CD8-positive, alpha-beta memory T cell (primary cell): ENCODE measurements at places on chromosomes 1 and 21. TPM values are rescaled to one million over a fixed set of nuclear protein-coding genes. Genes with fewer than 3 reads are reported as not detected.

GRCh38 chr1:207808322-207808705, 56.5 kb downstream of the CD46 start:
- H3K27ac ChIP-seq = no peak overlapping the region
- no peaks in the 10 kb centered on the region for H3K27me3 ChIP-seq
- DNase-seq = no peak
- H3K36me3 ChIP-seq = peaks cover 64% of the 10 kb centered on the region
- H3K4me1 ChIP-seq = peaks cover 41% of the 10 kb centered on the region
- no peak overlapping the region for H3K4me3 ChIP-seq

DNA sequence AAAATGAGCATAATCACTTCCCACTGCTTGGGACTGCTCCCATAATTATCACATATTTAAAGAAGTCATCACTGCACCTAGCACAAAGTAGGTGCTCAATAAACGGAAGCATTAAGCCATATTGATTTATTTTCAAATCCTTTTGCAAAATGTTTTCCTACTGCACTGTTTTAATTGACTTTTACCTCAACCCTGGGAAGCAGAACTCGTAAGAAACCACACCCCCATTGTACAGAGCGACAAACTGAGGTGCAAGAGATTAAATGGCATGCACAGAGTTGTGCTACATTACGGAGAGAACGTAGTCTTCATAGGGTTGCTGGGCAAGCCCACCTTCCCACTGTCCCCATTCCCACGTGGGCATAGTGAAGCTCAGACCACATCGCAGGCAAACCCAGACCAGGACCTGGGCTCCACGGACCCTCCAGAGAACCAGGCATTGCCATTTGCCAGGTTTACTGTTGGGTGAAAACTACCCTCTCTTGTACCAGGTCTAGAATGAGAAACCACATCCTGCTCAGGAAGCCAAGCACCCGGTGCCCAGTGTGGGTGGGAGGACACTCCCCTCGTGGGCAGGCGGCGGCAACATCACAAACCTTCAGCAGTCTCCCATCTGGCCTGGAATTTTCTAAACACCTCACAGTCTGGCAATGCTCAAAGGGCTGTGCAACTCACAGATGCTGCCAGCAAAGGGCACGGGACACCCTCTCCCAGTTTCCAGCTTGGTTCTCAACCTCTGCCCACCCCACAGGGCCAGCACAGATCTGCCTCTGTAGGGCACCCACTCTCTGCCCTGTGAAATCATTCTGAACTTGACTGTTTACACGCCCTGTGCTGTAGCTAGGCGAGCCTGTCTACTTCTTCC, 8.2 kb downstream of the IFFO2 start:
- peak overlapping the region; percentile 57 for H3K4me3 ChIP-seq
- no peaks in the 10 kb centered on the region for H3K27me3 ChIP-seq
- peak; percentile 68 for DNase-seq

DNA sequence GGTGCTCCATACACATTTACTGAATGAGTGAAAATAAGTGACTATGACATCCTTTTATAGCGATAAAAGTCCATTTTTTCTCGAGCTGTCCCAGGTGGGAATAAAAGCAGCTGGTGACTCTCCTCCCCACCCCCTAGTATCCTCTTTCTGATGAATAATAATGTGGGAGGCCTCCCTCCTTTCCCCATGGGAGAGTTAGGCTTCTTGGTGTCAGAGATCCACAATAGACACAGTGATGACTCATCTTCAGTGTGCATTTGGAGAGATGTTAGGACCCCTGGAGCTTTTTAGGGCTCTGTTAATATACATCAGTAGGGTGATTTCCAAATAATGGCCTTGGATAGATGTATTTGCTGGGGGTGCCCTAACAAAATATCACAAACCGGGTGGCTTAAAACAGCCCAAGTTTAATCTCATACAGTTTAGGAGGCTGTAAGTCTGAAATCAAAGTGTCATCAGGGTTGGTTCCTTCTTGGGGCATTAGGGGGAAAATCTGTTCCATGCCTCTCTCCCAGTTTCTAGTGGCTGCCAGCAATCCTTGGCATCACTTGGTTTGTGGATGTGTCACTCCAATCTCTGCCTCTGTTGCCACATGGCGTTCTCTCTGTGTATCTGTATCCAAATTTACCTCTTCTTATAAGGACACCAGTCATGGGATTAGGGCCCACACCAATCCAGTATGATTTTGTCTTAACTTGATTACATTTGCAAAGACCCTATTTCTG, 4.4 kb upstream of the PHC2 start:
- H3K27ac ChIP-seq = no peak overlapping the region
- H3K4me1 ChIP-seq = peaks cover 4% of the 10 kb centered on the region

AMY1A gene
- not detected for total RNA-seq

DNA sequence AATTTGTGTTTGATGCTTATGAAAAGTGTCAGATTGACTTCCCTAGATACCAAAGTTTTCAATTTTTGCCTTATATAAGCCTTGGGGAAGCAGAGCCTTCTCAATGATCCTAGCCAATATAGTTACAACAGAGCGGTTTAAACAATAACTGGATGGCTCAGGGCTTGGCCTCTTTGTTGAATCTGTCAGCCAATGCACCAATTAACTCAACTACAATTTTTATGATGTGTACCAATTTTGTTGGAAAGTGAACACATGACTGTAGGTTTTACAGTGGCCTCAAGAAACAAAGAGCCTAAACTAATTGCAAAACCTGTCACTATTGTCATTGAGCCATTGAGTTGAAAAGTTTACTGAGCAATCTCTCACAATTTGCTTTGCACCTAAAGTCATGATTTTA, 71.6 kb upstream of the RGS18 start:
- H3K4me3 ChIP-seq = no peak overlapping the region
- no peak overlapping the region for H3K27ac ChIP-seq
- H3K27me3 ChIP-seq = no peaks in the 10 kb centered on the region
- H3K36me3 ChIP-seq = no peaks in the 10 kb centered on the region

DNA sequence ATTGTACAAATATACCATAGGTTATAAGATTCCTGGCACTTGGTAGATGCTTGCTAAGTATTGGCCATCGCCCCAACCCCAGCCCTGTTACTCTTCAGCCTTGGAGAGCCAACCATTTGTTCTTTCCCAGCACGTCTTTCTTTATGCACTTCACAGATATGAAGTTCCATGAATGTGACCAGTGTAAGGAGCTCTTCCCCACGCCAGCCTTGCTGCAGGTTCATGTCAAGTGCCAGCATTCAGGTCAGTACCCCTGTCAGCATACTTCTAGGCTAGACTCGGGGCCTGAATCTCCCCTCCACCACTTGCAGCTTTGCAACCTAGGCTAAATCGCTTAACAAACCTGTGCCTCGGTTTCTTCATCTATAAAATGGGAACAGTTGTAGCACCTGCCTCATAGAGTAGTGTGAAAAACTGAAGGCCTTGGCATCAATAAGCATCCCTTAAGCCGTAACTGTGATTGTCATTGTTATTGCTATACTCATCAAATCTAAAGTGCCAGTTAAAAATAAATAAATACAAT, 41.0 kb upstream of the EPHA8 start:
- H3K4me1 ChIP-seq = no peaks in the 10 kb centered on the region
- H3K36me3 ChIP-seq = peaks cover 58% of the 10 kb centered on the region
- no peak overlapping the region for H3K4me3 ChIP-seq
- H3K27me3 ChIP-seq = no peaks in the 10 kb centered on the region

GRCh38 chr1:159866066-159866465, 3.6 kb upstream of the VSIG8 start:
- peaks cover 14% of the 10 kb centered on the region for H3K4me1 ChIP-seq
- no peak for DNase-seq
- H3K27me3 ChIP-seq = no peaks in the 10 kb centered on the region
- H3K36me3 ChIP-seq = no peaks in the 10 kb centered on the region

DNA sequence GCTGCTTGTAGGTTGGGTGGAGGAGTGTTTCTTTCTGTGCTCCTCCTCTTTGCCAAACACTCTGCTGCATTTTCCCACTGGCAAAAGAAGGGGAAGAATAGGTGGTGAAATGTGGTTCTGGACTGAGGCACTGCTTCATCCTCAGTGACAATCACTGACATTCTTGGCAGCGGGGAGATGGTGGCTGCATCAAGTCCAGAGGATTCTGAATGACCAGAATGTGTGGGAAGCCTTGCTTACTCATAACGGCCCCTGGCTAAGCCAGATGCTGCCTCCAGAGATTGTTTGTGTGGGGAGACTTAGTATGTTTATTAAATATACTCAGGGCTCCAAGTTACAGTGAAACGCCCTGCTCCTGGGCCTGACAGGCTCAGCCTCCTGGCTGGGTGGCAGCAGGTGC, 160.3 kb downstream of the CACNA1E start:
- no peaks in the 10 kb centered on the region for H3K36me3 ChIP-seq
- DNase-seq = no peak
- no peak overlapping the region for H3K27ac ChIP-seq
- no peaks in the 10 kb centered on the region for H3K27me3 ChIP-seq
- H3K4me3 ChIP-seq = no peak overlapping the region

KRTAP7-1 gene
- total RNA-seq = not detected

DNA sequence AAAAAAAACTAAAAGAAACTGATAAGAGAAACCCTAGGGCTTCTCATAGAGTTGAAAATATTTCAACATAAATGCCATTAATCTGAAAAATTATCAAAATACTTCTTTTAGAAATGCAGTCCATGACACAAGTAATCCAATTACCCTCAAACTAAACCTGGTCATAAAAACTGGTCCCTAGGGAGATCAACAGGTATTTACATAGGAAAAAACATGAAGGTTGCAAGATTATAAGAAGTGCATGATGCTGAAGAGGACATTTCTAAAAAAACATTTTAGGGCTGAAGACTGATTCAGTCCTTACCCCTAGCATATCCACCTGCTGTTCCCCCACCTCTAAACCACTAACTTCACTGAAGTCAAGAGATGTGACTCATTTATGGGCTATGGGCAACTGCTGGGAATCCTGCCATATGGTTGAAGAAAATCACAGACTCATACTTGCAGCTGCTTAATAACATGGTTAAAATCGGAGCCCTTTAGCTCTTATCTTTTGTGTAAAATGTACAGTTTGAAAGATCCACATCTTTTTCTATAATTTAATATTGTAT, 131.0 kb upstream of the RUNX1 start:
- no peak for DNase-seq
- H3K4me1 ChIP-seq = no peaks in the 10 kb centered on the region
- no peak overlapping the region for H3K4me3 ChIP-seq
- H3K27ac ChIP-seq = no peak overlapping the region
- H3K36me3 ChIP-seq = no peaks in the 10 kb centered on the region
- H3K27me3 ChIP-seq = no peaks in the 10 kb centered on the region

- no peak for DNase-seq
- H3K36me3 ChIP-seq = no peaks in the 10 kb centered on the region
- no peak overlapping the region for H3K4me3 ChIP-seq
- no peaks in the 10 kb centered on the region for H3K27me3 ChIP-seq
- no peaks in the 10 kb centered on the region for H3K4me1 ChIP-seq
Observed at GRCh38 chr1:194538453-194538852, 1352.0 kb upstream of the B3GALT2 start.

BTBD19 gene
- total RNA-seq = 7.8 TPM

ZNF362 gene
- 8.5 TPM for total RNA-seq

GRCh38 chr21:32378956-32379355, 13.9 kb downstream of the URB1 start:
- no peaks in the 10 kb centered on the region for H3K4me1 ChIP-seq
- no peak overlapping the region for H3K27ac ChIP-seq
- H3K4me3 ChIP-seq = no peak overlapping the region
- H3K27me3 ChIP-seq = no peaks in the 10 kb centered on the region
- peaks cover 33% of the 10 kb centered on the region for H3K36me3 ChIP-seq

DNA sequence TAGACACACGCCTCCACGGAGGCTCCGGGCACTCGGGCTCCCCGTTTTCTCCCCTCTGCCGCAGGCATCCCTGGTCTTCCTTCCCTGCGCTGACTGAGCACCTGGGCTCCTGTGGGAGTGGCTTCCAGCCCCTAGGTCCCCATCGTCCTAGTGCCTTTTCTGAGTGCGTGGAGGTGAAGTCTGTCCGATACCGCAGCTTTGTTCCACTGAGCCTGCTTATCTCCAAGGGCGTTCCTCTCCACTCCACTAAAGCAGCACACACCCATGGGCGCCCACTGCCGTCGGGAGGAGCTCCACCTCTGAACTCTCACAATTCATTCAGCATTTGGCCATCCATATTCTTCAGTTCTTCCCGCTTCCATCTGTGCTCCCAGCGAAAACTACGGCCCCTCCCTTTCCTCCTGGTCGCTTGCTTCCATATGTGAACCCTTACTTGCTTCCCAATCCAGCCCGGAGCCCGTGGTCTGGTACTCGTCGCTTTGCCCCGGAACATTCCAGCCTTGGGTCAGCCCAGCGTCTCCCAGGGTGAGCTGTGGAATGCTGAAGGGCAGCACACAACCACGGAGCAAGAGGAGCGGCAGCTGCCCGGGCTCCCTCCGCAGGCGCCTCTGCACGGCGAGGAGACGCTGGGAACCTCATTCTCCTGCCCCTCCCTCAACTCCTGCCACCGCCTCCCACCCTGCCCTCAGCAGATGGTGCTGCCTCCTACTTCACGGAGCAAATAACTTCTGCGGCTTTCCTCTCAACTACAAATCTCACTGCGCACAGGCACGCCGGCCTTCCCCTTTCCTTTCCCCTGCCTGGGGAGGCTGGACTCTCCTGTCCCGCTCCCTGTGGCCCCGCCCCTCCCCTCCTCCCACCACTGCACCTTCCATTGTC, 27.5 kb downstream of the ATP8B2 start:
- DNase-seq = no peak
- H3K27ac ChIP-seq = peak overlapping the region; percentile 45
- no peaks in the 10 kb centered on the region for H3K27me3 ChIP-seq
- peaks cover 15% of the 10 kb centered on the region for H3K36me3 ChIP-seq
- H3K4me3 ChIP-seq = peak overlapping the region; percentile 76

DNA sequence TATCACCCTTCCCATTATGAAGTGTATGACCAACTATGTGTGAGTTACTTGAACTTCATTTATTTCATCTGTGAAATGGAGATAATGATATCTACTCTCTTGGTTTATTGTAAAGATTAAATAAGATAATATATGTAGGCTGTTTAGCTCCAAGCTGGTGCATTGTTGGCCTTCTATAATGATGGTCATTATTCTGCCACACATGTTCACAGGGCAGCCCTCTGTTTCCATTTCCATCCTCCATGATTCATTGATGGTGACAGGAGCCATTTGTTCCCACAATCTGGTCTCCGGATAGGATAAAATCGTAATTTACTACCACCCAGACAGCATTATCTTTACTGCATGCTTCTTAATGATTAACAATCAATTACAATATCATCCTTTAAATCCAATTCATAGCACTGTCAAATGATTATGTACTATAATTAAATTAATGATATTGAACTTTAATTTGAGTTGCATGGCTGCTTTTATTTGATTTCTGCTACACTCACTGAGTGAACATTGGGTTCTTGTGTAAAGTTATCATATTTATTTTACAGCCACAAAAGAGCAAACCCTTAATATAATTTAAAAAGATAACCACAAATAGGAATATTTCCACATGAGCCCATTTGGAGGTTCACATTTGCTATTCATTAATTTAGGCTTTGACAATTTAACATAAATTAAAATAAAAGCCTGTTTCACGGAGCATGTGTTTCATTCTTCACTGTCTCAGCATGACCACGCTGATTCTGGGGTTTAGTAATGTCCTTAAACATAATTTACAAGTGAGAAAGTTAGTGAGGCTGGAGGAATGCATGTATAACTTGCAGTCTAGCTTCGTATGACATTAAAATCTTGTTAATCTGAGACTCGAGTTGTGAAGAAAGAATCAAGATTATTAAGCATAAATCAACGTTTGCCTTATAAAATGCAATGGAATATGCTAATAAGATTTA, 596.4 kb upstream of the ZRANB2 start:
- H3K27ac ChIP-seq = no peak overlapping the region
- no peaks in the 10 kb centered on the region for H3K4me1 ChIP-seq
- DNase-seq = no peak
- H3K27me3 ChIP-seq = no peaks in the 10 kb centered on the region
